HuH-7 (cell line): ENCODE measurements at places on chromosomes 1 and 21.

DNA sequence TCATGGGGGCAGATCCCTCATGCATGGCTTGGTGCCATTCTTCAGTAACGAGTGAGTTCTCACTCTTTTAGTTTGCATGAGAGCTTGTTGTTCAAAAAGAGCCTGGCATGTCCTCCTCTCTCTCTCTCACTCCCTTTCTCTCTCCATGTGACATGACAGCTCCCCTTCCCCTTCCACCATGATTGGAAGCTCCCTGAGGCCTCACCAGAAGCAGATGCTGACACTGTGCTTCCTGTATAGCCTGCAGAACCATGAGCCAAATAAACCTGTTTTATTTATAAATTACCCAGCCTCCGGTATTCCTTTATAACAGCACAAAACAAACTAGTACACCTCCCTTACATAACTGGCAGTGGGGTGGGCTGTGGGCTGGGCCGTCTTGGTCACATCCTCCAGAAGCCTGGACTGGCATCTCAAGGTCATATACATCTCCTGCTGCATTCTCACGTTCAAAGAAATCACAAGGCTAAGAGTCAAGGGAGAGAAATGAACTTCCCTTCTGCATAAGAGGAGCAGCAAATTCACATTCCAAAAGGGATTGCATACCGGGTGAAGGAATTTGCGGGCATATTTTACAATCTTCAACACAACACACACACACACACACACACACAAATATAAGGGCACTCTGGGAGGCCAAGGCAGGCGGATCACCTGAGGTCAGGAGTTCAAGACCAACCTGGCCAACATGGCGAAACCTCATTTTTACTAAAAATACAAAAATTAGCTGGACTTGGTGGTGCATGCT lies 2.3 kb upstream of the CCSAP start:
- DNase-seq: no peak

DNA sequence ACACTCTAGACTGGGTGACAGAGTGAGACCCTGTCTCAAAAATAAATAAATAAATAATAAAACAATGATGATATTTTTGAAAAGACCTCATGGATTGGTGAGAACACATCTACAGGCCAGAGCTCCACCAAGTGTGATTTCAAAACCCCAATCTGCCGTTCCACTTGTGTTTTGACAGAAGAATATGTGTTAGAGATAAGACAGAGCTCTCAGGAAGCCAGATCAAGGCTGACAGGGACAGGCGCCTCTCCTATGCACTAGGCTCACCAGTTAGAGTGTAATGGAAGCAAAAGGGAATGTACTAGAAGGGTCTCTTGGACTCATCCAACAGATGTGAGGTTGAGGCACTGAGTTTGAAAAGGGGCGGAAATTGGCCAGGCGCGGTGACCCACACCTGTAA lies 110.7 kb upstream of the ERRFI1 start:
- no peak for DNase-seq

DNA sequence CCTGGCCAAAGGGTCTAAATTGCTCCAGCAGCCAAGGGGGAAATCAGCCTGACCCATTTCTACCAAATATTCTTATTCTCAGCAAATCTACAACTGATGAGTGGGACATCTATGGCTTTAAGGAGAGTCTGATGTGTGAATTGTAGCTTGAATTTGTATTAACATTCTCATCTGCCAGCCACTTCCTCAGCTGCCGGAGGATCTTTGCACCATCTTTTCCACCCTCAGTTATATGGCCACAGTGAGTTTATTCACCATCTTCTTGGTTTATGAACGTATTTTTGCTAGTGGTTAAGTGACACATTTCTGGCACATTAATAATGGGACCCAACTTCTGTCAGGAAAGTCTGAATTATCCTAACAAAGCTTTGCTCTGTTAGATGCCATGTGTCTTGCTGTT lies 69.6 kb downstream of the COLGALT2 start:
- DNase-seq: no peak

- DNase-seq: no peak
Measured at GRCh38 chr1:160647329-160647720, 481 bp upstream of the SLAMF1 start.

DNA sequence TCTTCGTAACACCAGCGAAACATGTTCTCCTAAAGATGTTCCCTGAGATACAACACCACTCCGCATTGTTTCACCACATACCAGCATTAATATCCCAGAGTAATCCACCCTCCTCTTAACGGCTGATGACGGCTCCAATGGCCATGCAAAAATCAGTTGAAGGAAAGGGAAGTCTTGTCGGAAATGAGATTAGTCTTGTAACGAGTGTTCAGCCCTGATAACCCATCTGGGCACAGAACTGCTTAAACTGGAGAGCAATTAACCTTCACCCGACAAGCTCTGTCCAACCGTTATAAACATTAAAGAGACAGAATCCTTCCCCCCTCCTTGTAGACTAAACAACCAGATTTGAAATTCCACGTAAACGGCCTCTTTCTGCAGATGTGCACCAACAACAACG lies 21.9 kb downstream of the ERG start:
- DNase-seq: no peak

- no peak for DNase-seq
Measured at GRCh38 chr1:229383961-229384360, 41.1 kb upstream of the CCSAP start.

DNA sequence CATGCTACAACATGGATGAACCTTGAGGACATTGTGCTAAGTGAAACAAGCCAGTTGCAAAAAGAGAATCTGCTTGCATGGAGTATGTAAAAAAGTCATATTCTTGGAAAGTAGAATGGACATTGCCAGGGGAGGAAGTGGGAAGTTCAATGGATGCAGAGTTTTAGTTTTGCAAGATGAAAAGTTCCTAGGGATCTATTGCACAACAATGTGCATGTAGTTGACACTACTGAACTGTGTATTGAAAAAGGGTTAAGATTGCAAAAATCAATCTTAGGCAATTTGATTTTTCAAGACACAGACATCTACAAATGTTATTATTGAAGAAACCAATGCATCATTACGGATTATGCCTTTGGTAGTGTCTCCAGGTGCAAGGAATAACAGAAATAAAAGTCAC lies 50.3 kb upstream of the MAGI3 start:
- no peak for DNase-seq

DNA sequence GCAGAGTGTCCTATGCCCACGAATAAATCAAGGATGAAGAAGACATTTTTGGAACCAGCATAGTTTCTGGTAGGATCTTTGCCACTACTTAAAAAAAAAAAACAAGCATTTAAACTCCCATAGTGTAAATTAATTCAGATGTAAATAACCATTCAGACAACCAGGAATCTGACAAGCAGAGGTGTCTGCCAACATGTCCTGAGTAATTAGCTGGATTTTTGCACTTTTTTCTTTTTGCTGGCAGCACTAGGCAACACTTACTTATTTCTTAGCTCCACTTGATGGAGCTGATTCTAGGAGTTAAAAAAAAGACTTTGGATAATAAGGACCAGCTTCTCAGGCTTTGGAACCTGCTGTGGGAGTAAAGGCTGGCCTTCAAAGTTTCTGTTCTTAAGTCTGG lies 27.6 kb upstream of the CNIH3 start:
- no peak for DNase-seq

DNA sequence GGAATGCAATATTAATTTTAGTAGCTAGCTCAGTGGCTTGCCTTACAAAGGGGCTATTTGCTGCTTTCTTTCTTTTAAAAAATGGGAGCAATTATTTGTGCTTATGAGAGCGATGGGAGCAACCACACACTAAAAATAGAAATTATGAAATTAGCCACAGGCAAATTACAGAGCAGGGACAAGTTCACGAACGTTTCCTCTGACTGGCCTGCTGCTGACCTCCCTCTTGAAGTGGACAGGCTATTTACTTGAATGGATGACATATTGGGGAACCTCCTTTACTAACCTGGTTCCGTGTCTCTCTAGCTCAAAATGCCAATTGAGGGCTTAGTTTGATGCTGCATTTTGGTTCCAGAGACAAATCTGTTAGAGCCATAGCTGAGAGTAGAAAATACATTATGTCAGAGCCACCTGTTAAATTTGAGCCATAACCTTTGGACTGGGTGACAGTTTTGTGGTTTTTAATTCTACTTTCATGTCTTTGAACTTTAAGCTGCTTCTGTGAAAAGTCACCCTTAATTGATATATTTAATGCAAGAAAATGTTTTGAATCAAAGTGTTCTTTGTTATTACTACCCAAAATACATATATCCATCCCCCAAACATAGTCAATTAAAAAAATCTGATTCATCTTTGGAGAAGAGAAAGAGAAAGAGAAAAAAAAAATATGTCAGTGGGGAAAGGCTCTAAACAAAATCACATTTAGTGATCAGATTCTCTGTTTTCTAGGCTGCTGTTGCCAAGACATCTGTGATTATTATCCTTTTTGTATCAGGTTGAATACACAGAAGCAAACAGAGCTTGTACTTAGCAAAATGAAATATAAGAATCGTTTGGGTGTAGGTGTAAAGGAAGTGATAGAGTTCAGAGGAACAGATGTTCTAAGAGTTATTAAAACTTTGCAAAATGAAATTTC lies 351.9 kb downstream of the ADGRL2 start:
- DNase-seq: no peak

DNA sequence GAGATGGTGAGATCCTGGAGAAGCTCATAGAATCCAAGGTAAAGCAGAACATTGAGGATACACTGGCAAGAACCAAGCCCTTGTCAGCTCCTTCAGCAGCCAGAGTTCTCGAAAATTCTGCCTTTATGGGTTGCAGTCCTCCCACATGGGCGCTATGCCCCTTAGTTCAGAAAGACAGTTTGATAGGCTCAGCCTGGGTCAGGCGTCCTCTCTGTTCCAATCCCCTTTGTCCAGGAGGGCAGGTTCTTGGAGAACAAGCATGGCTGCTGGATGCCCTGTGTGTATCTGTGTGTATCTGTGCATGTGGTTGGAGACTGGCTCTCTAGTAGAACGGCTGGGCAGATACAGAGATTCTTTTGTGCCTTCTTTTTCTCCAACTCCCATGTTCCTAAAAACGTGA lies 8.0 kb upstream of the NBL1 start:
- DNase-seq: no peak

DNA sequence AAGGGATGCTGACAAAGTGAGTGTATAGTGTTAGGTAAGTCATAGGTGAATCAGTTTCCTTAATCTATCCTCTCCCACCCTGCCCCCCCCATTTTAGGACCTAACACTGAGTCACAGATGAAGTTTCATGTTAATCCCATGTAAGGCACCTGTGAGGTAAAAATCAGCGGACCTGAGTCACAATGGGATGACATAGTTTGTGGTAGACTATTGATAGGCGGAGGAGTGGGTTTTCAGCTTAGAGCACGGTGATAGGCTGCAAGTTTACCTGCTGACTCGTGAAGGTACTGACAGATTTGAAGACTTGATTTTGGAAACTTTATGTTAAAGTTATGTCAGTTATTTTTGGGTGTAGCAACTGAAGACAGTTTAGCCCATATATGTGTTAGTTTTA lies 1.7 kb downstream of the TOR1AIP1 start:
- no peak for DNase-seq
